Fibroblast of skin of abdomen (primary cell): ENCODE measurements at places on chromosomes 6 and 20.

GRCh38 chr20:52754366-52754765 is 217.8 kb upstream of the TSHZ2 start:
- peak; percentile 26 for DNase-seq

- DNase-seq, result no peak
Measured at GRCh38 chr6:3306848-3307247, 48.1 kb downstream of the PSMG4 start.

GRCh38 chr6:108995296-108995695 is 99.3 kb downstream of the SESN1 start:
- no peak for DNase-seq

GRCh38 chr20:57097245-57097915 is 169.1 kb downstream of the BMP7 start:
- no peak for DNase-seq

- no peak for DNase-seq
Measured at GRCh38 chr6:156163311-156163710, 613.9 kb upstream of the ARID1B start.

- peak; percentile 22 for DNase-seq
Measured at GRCh38 chr20:43916881-43917371, 2.3 kb downstream of the TOX2 start.

- no peak for DNase-seq
Measured at GRCh38 chr6:44564906-44565524, 177.5 kb downstream of the CDC5L start.

DNA sequence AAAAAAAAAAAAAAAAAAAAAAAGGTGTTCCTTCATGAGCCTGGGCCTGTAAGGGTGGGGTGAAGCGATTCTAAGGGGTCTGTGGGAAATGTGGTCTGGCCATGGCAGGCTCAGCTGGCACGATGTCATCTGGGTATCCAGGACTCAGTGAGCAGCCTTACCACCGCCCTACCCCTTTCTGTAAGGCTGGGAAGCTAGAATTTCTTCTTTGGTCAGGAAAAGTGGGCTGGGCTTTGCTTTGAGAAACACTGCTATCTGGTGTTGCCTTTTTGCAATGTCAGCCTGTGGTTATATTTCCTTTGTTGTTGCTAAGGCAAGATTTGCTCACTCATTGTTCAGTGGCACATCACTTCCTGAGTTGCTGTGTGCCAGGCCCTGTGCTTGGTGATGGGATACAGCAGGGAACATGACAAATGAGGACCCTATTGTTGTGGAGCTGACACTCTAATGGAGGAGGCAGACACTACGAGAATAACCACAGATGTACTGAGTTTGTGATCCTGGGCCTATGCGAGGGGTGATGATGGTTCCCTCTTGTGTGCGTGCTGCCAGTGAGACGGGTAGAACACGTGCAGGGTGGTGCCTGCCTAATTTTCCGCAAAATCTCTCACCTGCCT is 45.9 kb upstream of the ZNFX1 start:
- DNase-seq, result peak; percentile 69

GRCh38 chr20:24406251-24406650 is 63.2 kb upstream of the SYNDIG1 start:
- no peak for DNase-seq

DNA sequence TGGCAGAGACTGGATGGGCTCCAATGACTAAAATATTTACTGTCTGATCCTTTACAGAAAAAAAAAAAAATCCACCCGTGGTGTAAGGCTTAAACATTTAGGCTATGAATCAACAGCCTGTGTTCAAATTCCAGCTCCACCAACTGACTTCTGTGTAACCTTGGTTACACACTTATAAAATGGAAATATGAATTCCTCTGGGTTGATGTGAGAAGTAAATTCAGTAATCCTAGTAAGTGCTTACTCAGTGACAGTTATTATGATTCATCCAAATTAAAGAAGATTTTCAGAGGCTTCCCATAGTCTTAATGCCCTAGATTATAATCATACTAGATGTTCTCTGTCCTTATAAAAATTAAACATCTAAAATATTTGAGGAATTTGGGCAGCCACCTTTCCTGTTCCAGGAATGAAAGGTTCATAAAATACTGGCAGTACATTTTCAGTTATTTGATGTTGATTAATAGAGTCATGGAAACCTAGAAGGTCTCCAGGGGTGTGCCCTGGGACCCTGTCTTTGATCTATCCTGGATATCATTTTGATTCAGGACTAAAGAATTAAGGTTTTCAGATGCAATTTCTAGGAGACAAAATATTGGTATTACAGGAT is 180.3 kb upstream of the ZNF217 start:
- peak; percentile 98 for DNase-seq
